ENCODE measurements at places on chromosomes 3 and 15.

DNA sequence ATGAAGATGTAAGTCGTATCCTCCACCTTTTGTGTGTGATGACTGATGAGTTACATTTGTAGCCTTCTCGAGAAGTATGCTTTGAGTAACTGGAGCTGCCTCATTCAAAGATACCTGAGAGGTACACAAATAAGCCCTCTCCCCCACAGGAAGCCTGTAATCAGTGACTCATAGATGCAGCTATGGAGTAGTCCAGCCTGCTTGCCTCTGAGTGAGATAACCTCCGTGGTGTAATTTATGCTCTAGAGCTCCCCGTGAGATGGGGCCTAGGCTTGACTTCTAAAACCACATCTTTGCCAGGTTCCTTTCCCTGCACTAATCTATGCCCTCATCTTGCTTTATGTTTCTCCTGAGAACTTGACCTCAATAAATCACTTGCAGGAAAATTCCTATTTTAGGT is 291.7 kb downstream of the SUCLG2 start:
- DNase-seq: peak; percentile 52

DNA sequence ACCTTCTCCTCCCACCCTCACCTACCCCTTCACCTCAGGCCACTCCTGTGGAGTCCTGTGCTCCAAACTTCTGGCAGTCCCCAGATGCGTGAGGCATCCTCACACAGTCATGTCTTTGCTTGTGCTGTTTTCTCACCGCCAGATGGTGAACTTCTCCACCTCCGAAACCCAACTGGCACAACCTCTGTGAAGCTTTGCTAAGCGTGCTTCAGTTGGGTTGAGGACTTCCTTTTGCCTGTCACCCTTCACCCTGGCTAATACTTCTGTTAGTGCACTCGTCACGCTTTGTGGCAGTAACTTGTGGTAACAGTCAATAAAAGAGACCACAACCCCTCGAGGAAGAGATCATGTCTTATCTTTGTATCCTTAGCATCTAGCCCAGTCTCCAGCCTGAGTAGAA is 42.0 kb upstream of the SKOR1 start:
- DNase-seq: no peak

DNA sequence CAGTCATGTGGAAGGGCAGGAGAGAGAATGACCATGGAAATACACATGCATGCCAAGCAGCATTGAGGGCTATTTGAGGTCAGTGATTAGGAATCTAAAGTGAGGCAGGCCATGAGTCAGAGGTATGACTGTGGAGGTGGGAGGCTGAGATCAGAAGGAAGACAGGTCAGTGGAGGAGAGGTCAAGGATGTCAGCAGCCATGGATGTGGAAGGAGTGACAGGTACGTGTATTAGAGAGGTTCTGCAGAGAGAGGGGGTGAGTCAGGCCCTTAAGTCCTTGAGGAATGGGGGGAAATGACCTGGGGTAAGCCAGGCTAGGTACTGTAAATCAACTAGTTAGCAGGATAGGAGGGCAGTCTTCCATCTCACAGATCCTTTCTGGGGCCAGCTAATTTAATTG is 166.6 kb downstream of the ANO10 start:
- DNase-seq: no peak

DNA sequence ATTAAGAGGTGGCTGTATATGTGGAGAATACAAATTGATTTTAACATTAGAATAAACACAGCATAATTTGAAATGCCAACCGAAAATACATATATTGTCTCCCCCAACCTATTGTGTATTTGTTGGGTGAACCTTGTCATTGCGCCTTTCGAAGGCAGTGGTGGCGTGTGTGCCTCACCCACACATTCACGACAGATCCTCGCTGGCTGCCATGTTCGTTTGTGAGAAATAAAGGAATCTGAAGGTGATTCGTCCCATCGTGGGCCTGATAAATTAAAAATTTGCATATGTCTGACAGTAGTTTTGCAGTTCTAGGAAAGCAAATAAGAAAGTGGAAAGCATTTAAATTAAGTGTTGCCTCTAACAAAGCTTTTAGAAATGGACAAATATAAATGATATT is 222.8 kb upstream of the TOPAZ1 start:
- no peak for DNase-seq

DNA sequence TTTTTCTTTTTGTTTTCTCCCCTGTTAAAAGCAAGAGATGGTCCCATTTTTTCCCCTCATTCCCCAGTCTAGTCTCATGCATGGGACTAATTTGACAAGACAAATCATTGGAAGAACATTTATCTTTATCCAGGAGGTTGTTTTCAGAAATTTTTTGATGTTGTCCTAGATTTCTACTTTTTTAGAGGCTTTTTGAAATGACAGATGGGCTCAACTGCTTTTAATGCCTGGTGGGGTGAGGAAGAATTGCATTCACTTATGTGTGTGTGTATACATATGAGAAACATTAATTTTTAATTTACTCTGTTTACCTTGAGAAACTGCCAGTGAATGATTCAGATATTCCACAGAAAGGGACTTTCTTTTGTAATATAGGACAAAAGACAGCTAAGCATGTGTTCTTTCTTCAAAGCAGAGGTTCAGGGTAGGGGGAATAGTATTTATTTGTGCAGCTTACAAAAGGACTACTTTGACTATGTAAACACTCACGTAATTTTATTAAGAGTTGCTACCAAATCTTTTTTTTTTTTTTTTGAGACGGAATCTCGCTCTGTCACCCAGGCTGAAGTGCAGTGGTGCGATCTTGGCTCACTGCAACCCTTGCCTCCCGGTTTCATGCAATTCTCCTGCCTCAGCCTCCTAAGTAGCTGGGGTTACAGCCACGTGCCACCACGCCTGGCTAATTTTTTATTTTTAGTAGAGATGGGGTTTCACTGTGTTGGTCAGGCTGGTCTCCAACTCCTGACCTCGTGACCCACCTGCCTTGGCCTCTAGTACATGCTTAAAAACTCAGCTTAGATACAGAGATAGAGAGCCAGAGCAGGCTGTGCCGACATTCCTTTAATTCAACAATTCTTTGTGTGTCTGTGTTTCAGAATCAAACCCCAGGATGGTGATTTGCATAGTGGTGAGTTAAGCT is 130.1 kb upstream of the RARB start:
- no peak for DNase-seq

DNA sequence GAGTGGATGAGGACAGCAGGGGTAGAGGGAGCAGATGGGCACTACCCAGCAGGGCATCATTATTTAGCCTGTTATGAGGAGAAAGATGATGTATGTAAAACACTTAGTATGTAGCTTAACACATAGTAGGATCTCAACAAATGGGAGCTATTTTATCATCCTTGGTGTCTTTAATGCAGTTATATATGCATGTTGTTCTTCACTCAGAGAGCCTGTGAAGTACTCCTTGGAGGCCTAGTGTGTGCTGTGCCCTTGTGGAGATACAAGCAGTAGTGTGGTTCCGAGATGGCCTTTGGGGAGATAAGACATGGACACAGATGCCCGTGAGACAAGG is 124.2 kb downstream of the LIPC start:
- no peak for DNase-seq

DNA sequence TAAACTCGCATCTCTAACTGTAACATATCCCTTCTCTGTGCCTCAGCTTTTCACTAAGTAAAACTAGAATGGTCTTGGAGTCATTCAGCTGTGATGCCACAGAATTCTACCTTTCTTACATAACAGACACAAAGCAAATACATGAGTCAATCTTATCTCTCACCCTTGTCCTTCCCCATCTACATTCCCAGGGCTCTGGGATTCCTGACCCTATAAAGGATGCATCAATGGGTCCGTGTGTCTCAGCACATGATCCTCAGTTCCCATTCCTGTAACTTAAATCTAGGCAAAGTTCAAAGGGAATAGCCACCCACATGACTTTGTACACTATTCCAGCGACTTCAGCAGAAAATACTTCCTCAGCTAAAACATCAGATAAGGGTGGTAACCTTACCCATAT is 11.8 kb upstream of the ARL8B start:
- no peak for DNase-seq

DNA sequence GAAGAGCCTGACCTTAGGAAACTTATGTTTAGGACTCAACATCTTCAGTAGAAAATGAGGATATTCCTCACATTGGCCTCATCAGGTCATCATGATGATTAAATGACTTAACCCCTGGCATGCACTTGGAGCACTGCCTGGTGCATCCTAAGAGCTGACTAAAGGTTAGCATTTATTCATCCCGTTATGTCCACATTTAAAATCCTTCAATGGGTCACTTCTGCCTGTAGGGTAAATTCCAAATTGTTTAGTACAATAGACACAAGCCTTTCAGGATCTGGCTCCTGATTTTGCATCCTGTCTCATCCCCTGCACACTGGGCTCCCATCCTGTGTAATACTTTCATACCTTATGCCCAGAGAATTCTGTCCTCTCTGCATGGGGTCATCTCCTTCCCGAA is 195.2 kb upstream of the MCTP2 start:
- no peak for DNase-seq

DNA sequence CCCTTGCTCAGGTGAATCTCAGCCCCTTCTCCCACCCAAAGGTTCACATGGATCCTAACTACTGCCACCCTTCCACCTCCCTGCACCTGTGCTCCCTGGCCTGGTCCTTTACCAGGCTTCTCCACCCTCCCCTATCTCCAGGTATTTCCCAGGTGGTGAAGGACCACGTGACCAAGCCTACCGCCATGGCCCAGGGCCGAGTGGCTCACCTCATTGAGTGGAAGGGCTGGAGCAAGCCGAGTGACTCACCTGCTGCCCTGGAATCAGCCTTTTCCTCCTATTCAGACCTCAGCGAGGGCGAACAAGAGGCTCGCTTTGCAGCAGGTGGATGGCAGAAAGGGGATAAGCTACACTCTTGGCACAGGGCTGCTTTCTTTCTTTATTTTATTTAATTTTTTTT is 4.5 kb downstream of the FAM131A start:
- no peak for DNase-seq

DNA sequence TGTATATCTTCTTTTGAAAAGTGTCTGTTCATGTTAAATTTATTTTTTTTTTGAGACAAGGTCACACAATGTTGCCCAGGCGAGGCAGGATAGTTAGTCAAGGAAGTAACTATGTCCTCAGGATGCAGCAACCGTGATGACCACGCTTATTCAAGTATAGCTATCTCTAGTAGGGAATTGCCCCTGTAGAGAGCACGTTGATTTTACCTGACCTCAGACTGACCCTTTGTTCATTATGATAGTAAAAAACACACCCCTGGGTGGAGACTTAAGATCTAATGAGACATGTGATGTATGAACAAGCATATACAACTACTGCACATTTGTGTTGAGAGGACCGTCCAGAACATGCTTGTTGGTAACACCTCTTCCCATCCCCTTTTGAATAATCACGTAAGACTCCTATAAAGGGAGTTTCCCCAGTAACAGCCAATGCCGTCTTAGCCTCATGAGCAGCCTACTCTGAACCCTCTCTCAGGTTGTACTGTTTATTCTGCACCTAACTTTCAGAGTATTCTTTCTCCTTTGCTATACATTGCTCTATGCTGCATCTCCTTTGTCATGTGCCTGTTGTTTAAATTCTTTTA is 32.9 kb downstream of the ZNF621 start:
- DNase-seq: no peak

DNA sequence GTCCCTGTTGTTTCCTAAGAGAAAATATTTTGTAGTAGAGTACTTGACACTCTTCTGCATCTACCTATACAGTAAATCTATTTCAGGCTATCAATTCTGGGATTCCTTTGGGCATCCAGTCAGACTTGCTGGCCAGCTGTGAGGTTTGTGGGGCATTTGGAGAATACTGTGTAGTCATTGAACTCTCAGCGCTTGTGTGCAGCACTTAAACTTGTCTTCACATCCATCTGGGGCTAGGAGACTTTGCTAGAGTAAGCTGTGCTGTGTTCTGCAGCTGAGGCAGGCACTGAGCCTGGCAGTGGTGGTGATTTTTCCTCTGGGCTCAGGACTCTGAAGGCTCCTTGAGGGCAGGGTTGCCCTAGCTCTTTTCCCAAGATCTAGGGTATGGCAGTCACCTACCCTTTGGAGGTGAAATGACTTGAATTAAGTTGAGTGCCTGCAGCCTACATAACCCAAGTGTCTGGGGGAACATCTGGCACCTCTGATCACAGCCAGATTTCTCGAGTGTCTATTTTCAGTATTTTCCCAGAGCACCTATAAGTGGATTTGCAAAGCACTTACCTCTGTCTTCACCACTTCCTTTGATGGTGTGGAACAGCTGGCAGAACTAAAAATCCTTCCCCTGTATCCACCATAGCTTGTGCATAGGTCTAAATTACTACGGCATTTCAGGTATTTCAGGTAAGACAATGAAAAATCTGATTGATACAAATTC is 19.3 kb downstream of the CLSTN2 start:
- DNase-seq: no peak

GRCh38 chr3:55624238-55624637 is 137.1 kb upstream of the WNT5A start:
- DNase-seq: no peak

DNA sequence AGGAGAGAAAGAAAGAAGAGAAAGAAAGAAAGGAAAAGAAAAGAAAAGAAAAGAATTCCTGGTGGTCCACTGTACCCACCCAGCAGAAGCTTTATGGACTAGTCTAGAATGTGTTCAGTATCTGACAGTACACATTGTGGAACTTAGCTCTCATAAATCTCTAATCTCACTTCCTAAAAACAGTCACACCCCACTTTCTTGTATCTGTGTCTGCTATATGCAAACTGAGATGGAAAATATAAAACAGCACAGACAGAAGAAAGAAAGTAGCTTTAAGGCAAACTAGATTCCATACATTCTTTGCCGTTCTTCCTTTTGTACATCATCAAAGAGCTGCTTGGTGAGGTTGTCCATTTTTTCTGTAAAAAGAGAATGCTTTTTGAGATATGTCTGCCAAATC is 41.1 kb upstream of the GNB5 start:
- no peak for DNase-seq

GRCh38 chr3:67296039-67296892 is 298.2 kb downstream of the KBTBD8 start:
- DNase-seq: no peak

GRCh38 chr3:24521420-24522145 is 26.9 kb upstream of the THRB start:
- no peak for DNase-seq

- DNase-seq: no peak
These were observed 192.8 kb upstream of the TBC1D5 start for GRCh38 chr3:17935222-17935621.
